ENCODE measurements at places on chromosomes 5 and 9. TPM values are rescaled to one million over a fixed set of nuclear protein-coding genes. Genes with fewer than 3 reads are reported as not detected.

The SNCB gene
- 0.83 TPM for total RNA-seq

The AGTPBP1 gene
- total RNA-seq, result 4.8 TPM

DNA sequence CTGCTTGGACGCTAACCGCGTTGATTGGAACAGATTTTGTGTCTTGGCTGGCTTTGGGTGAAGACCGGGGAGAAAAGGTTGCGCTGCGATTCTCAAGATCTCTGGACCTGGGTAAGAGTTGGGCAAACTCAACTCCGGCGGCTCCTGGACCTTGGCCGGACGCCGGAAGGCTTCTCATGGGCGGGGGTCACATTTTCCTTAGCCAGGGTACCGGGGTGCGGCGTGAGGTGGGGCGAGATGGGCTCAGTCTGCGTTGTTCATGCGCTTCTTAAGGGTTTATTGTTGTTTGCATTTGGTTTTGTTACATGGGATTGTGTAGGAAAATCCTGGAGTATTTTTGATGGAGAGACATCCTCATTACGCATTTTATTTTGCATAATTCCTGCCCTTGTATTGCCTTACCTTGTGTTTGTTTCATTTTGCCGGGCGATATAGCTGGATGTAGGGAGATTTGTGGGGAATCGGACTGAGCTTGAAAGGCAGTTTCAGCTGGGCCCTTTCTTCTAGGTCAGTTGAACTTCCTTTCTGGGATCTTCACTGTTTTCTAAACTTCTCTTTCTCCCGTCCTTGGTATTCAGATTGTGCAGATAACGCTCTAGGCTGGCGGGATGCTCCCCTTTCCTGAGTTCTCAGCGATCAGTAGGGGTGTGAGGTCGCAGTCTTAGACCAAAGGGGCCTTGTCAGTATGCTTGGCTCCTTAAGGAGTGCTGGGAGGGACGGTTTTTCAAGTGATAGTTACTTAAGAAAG lies 524 bp downstream of the MEGF10 start:
- peak; percentile 26 for DNase-seq

- no peak for DNase-seq
Observed at GRCh38 chr9:121484651-121485446, 14.8 kb downstream of the GGTA1 start.

DNA sequence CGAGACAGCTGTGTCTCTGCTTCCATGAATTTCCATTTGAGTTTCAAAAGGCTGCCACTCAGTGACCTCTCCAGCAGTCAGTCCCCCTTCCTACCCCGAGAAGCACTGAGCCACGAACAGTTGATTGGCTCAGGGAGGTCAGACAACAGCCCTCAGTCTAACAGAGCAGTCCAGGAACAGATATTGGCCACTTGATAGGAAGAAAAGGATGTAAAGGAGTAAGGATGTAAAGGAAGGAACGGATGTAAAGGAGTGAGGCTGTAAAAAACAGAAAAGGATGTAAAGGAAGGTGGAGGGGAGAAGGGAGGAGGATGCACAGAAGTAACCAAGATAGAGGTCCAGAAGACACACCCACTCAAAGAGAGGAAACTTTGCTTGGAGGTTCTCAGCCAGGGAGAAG lies 3.2 kb upstream of the NR4A3 start:
- no peak for DNase-seq

DNA sequence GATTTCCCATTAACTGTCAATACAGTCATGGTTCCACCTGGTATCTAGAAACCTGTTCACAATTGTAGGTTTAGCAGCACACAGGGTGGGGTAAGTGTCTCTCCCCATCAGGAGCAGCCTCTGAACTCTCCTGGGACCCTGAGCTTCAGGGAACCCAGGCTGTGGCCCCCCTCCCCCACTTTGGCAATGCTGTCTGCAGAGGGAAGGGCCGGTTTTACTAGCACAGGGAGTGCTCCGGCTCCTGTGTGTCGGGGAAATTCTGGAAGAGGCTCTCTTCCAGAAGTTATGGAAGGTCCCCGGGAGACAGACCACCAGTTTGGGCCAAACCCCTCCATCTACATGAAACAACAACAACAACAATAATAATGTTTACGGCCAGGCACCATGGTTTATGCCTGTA lies 9.9 kb downstream of the DAB2IP start:
- DNase-seq, result no peak

GRCh38 chr5:56607551-56607950 lies 207.8 kb upstream of the MAP3K1 start:
- no peak for DNase-seq

DNA sequence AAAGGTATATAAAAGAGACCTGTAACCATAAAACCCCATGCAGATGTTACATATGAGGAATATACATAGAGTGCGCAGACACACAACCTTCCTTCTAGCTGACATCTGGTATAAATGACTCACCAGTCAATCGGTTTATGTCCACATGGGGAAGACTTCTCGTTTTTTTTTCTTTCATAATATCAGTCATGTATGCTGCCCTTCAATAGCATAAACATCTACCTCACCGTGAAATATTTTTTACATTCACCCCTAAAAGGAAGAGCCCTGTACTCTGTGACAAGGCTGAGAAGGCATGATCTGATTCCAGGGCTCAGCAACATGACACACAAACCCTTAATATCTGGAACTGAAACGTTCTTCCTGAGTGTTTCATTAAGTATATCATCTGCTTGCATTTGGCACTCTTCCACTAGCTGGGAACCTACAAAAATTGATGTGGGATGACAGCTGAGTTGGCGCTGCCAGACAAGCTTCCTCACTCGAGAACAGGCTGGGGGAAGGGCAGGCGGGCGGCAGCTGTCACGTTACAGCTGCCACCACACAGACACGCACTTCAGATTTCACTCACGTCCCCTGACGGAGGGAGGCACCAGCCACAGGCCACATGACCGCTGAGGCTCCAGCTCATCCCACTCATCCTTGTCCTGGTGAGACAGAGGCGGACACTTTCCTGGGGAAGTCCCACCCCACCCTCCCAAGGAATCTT lies 74.2 kb downstream of the SHB start:
- DNase-seq, result peak; percentile 99

DNA sequence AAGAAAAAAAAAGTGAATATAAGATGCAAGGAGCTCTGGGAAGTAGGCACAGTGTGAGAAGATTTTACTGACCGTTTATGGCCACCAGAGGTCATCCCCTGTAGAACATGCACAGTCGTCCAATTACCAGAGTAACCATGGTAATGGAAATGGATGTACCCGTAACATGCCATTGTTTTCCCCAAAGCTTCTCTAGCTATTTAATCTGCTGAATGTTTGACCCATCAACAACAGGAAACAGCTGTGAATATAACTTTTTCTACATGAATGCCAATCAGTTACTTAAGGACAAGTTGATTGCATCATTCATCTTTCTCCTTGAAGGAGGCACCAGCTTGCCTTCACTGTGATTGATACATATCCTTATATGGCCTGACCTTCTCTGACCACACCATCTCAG lies 1967.0 kb upstream of the CDH9 start:
- DNase-seq, result peak; percentile 28

GRCh38 chr5:32298059-32298415 lies 14.7 kb downstream of the MTMR12 start:
- DNase-seq, result no peak
